ENCODE measurements at places on chromosomes 2 and 18.
A peak's percentile ranks its signal among the peaks of the same experiment; 100 is the strongest.

- DNase-seq = no peak
Measured at GRCh38 chr18:67509741-67510391, 6.7 kb downstream of the DSEL start.

GRCh38 chr18:36469461-36469860 lies 171.9 kb downstream of the FHOD3 start:
- DNase-seq = no peak

DNA sequence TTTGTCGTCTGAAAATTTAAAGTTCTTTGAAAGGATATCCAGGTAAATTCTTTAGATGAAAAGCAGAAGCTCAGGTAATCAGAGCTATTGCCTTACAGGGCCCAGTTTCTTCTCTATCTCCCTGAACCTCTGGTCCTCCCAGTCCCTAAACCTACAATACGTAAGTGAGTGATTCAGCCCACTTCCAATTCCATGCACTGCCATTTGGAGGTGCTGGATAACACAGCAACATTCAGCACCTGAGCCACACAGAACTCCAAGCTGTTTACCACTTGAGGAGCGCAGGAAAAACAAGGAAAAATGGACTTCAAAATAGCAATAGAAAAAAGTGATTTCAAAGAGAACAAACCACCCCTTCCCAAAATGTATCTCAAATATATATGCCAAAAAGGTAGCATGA lies 105.0 kb upstream of the DNAJC10 start:
- DNase-seq = no peak

DNA sequence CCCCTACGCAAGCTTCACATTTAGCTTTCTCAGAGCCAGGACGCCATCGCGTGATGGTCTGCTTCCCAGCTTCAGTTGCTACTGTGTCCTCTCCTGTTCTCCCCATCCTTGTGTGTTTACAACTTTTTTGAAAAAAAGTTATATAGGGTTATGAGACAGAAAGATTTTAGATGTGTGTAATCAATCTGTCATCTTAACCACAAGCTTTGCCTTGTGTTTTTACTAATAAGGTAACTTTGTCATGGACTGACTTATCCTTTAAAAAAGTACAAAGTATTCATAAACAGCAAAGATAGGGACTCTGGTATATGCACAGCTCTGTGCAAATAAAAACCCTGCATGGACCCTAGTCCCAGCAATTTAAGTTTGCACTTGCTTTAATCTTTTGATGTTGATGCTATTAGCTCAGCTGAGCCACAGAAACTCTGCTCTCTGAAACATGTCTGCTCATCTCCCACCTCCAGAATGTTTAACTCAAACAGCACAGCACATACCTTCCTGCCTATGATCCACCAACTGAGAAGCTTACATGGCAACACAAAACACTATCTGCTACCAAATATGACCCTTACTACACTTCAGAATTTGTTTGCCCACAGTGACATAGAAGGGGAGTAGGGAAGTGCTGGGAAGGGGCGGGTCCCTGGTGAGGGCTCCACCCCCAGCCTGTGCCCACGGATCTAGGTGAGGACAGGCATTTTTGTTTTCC lies 42.7 kb downstream of the SAP130 start:
- DNase-seq = no peak

DNA sequence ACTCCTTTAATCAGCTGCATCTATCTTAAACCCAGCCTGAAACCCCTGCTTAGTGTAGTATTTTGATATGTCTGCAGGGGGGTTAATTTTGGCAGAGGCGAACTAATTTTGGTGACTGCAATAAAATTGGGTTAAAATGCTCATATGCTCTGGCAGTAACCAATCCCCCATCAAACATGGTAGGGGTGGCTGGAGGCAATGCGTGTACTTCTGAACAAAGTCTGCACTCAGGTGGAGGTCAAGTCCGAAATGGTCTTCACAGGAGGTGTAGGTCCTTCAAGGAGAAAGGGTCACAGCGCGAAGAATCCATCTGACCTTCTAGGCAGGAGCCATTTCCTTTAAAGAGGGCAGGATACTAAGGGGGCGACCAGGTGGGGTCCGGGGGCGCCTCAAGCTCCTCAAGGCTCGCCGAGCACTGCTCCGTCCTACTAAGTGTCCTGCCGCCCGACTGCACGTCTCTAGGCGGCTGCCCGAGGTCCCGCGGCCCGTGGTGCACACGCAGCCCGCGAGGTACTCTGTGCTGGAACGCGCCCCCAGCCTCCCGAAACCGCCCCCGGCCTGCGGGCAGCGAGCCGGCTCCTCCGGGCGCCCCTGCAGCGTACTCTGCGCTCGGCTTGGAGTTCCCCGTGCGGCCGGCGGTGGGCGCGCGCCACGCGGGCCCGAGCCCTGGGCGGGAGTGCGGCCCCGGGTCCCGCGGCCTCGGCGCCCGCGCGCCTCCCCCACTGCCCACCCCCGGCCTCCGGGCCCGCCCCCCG lies 1.7 kb upstream of the LDLRAD4 start:
- DNase-seq = peak; percentile 77
